ENCODE measurements at places on chromosomes 3 and 15.

GRCh38 chr3:46238386-46238785, 3.9 kb upstream of the CCR3 start:
- no peak for DNase-seq

DNA sequence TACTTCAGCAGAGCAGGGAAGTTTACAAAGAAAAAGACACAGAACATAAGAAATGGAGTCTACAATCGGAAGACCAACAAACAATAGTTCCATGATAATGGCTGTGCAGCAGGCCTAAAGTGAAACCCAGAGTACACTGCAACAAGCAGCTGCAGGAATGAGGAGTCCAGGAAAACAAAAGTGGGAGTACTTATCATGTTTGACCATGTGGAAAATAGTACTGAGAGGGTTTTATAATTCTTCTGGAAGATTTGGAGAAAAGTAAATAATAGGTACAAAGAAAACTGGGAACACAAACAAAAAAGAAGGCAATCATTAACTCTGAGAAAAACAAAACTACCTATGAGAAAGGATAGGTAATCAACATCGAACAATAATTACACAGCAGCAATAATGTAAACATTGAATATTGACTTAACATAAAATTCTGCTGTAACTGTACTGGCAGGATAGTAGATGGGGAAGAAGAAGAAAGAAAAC, 87.5 kb downstream of the NEK10 start:
- DNase-seq: no peak

- DNase-seq: peak; percentile 54
These were observed 3.2 kb downstream of the ANP32A start for GRCh38 chr15:68817304-68818065.

DNA sequence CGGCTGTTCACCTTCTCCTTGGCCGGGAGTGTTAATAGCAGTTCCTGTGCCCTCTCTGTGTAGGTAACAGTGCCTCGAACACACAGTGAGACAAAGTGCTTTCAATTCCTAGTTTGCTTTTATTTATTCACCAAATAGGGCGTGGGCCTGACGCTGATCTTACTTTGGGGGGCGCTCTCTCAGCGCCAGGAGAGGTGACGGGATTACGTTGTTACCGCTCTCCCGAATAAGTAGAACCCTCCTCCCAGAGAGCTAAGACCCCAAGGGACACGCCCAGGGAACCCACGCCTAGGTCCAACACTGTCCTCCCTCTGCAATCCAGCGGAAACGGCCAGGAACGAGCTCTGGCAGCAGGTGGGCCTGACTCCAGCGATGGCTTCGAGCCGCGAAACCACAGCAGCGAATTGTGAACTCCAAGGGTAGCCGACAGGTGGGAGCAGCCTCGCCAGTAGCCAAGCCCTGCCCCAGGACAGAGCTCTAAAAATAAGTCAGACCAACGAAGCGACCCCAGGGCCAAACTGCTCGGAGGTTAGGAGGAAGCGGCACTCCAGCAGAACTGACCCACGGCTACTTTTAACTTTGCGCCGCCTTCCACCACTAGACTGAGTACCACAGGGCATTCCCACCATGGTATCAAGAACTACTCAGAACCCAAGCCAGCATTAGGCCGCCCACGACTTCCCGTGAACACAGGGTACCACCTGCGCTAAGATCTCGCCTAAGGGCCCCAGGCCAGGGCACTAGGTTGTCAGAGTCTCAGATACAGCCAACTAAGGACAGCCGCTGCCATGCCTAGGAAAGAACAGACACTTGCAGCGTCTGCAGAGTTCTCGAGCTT, 1.6 kb upstream of the SIN3A start:
- DNase-seq: peak; percentile 29

GRCh38 chr3:136885357-136886213, 23.6 kb downstream of the NCK1 start:
- no peak for DNase-seq

DNA sequence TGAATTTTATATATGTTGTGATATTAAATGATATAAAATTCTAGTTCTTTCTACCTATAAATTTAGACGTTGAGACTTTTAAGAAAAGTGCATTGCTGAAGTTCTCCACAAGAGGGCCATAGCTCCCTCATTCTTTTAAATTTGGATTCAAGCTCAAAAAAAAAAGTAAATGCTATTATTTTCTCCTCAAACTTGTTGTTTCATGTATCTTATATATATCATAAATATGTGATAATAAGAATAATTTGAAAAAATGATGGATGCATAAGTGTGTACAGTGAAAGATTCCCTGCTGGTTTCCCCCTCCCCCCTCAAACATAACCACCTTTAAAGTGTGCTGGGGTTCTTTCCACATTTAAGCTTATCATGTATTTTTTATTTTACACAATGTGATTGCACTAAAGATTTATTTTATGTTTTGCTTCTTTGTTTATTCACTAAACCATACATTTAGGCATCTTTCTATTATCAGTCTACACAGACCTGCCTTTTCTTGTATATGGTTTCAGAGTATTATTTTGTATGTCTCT, 769.4 kb upstream of the GOLIM4 start:
- no peak for DNase-seq

DNA sequence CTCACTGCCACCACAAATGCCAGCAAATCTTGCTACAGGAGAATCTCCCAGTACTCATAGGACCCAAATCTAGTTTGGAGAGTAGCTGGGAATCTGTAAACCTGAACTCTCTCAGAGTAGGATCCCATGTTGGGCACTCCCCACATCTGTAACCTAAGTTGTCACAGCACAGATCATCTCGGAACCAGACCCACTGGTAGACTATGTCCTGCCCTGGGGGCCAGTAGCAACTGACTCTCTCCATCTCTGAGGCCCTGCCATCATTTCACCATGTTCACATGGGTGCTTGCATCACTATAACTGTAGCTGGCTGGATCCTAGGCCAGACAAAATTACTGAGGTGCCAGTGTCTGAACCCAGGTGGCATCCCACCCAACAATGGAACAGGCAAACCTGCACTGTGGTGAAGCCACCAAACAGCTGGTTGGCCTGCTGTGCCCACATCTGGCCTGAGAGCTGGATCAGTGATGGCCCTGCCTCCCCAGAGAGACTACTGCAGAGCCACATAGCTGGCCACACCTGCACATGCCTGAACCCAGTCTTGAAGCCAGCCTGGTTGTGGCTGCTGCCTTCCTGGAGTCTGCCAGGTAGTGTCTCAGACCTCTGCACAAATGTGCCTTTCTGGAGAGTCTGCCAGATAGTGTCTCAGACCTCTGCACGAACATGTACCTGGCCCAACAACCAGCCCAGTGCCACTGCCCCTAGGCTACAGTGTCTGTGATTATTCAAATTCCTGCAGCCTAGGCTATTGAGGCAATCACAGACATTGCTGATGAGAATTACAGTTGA, 82.0 kb downstream of the ISL2 start:
- DNase-seq: no peak

DNA sequence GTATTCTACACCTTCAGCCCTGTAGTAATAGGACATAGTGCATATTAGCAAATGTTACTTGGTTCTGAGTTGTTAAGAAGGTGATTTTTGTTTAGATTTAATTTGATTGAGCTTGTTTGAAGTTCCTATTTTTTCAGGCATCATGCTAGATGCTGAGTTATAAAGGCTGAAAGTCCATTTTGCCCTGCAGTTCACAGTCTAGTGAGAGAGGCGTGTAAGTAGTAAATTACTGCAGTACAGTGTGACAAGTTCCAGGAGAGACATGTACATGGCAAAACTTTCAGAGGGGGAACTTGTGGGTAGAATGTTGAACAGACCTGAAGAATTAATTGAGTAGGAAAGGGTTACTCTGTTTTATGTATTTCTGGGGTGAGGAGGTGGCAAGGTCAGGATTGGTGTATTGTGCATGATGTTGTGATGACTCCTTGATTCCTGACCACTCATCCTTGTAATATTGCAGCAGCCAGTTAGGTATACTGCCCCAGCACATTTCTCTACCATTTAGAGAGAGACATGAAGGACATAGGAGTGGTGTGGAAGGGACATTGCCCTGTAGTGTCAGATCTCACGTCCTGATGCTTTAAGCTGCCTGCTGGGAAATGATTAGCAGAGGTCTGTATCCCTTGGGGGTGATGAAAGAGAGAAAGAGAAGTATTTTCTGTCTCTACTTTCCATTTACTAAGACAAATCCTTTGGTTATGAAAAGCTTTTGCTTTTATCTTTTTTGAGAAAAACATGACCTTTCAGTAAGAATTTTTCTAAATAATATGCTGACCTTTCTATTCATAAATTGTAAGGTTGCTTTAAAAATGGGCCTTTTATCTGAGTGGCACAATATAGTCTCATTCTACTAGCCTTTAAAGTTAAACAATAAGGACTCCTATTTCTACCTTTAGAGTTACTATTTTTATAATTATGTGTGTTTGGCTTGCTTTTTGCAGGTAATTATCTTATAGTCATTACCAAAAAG, 16.9 kb downstream of the SACM1L start:
- no peak for DNase-seq

DNA sequence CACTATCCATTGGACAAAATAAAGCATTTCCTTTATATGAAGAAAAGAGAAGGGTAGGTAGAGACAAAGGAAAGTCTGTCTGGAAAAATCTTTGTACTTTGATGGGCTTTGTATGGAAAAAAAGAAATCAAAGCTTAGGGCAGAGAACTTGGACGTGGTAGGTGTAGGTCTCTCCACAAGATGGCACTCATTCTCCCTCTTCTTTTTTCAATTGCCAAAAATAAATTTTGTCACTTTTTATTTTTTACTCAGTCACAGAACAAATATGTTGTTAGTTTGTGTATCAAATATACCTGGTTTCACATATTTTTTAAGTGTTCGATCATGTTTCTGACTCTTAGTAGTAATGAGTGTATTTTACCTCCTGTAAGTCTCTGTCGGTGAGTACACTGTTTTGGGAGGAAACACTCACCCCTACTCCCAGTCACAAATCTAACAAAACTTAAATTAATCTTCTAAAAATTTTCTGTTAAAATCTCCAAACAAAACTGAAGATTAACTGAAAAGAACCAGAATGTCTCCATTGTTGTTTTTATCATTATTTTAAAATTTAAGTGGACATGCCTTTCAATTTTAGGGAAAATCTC, 415.8 kb upstream of the GOLIM4 start:
- no peak for DNase-seq

DNA sequence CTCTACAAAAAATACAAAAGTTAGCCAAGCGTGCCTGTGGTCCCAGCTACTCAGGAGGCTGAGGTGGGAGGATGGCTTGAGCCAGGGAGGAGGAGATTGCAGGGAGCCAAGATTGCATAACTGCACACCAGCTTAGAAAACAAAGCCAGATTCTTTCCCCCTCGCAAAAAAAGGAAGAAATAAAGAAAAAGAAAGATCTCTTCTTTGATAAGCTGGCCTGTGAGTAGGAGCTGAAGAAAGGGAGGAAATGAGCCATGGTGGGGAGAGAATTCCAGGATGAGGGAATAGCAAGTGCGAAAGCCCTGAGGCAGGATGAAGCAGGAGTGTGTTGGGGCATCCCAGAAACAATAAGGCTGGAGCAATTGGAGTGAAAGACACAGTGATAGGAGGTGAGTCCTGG, 24.5 kb upstream of the TOP2B start:
- no peak for DNase-seq

- no peak for DNase-seq
These were observed 32.9 kb downstream of the CMSS1 start for GRCh38 chr3:99850608-99851007.

DNA sequence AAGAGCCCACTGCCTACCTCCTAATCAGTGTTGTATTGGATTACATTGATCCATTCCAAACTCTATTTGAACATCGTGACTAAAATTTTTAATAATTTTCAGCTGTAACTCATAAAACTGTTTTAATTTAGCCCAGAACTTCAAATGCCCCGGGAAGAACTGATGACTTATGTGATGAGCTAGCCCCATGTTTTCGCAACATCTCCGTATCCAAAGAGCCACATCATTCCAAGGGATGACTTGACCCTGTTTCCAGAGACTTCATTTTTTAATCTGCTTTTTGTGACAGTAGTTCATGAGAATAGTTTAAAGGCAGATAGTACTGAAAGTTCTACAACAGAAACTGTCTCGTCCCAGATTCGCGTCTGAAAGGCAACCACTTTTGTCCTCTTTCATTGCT, 97.4 kb downstream of the STAC start:
- no peak for DNase-seq

- no peak for DNase-seq
These were observed 570.2 kb downstream of the NTRK3 start for GRCh38 chr15:87686339-87686738.

GRCh38 chr15:77430652-77431051, 10.0 kb downstream of the HMG20A start:
- DNase-seq: no peak

DNA sequence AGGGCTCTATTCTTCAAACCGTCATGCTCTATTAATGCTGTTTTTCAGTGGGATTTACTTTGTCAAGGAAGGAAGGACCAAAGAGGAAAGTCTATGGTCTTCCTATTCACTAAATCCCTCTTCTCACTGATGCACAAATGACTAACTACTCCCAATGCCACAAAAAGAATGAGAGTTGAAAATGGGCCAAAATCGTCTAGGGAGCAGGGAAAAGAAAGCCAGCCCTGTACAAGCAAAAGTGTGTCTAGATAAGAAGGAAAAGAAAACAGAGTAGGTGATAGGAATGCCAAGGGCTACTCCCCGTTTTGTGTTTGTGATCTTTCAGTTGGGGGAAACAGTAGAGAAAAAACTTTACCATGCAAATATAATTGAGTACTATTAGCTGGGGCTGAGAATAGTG, 97.2 kb upstream of the TMCO5A start:
- no peak for DNase-seq

GRCh38 chr3:131795390-131796090, 239.3 kb downstream of the CPNE4 start:
- DNase-seq: no peak

GRCh38 chr3:27253831-27254230, 115.4 kb downstream of the NEK10 start:
- no peak for DNase-seq

DNA sequence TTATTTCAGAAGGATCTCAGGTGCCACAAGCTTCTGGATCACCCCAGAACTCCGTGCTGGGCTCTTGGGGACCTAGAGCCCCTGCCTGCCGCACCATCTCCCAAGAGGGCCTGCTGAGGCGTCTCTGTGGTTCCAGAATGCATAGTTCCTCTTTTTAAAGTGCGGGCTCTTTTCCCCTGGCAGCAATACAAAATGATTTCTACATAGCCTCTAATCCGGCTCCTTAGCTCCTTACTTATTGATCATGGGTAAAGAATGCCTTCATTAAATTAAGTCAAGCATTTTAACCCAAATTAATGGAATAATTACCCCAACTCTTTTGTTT, 121.9 kb downstream of the ATP10A start:
- DNase-seq: no peak

GRCh38 chr15:52153900-52154895, 37.0 kb downstream of the GNB5 start:
- no peak for DNase-seq

- DNase-seq: no peak
These were observed 343.1 kb upstream of the SEMA6D start for GRCh38 chr15:47374222-47374621.

- no peak for DNase-seq
These were observed 2.9 kb upstream of the FYTTD1 start for GRCh38 chr3:197746801-197747237.

Data from T-helper 17 cell (primary cell).